Fibroblast of mammary gland (primary cell): ENCODE measurements at places on chromosomes 2 and 18.

- no peak for DNase-seq
Observed at GRCh38 chr2:41294331-41294730, 753.5 kb upstream of the PKDCC start.

DNA sequence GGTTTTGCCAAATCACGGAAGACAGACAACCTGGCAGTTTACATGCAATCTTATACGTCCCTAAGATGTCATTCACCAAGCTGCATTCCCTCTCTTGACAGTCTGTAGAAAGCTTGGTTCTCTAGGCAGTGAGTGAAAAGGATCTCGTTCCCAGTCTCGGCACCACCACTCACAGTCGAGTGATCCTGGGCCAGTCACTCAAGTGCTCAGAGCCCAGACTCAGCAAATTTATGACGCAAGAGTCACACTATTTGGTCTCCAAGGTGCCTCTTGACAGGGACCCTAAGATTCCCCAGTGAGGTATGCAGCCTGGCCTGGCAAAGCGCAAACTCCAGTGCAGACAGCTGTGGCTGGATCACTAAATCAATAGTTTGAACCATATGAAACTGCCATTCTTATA, 77.9 kb downstream of the EIPR1 start:
- DNase-seq: no peak

DNA sequence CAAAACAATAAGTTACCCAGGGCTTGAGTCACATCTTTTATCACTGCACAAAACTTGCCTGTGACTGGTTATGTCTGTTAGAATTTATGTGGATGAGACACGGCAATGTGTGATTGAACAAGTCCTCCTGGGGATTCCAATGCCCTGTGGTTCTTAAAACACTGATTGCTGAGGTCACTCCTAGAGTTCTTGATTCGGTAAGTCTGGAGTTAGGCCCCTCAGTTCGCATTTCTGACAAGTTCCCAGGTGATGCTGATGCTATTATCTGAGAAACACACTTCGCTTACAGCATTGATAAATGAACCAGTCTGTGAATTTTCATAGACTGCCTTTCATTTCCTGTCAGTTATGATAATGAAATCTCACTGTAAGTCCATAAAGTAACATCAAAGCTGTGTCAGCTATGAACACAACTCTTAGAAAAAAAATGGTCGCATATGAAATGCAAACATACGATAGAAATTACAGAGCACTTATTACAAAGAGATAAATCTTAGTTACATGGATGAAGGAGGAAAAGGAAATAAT, 214.0 kb downstream of the DLGAP1 start:
- no peak for DNase-seq

DNA sequence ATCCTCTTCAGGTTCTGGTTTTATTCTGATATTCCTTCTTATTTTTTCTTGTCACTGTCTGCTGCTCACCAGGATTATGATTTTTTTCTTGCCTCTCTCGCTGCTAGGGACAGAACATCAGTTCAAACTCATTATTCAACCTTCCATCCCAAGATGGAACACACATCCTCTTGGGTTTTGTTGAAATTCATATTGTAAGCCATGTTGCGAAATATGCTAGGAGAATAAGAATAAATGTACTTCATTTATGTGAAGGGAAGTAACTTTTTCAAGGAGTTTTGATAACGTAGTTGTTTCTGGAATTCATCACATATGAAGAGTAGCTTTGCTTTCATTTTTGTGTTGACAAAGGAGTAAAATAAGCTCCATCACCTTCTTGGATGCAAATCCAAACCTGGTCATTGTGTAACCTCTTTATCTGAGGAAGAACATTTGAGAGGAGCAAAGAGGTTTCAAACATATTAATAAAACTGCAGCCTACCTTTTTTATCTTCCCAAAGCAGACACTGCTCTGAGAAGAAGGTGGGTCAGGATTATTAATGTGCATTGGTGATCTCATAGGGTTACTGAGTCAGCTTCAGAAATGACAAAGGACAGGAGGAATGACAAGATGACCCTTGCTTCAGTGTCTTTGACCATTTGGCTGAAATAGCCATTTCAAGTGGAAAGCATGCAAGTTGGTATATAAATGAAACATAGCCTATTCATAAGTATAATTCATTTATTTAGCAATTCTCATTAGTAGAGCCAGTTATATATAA, 280.0 kb downstream of the GULP1 start:
- DNase-seq: no peak

GRCh38 chr2:216776066-216776850, 80.9 kb upstream of the IGFBP5 start:
- no peak for DNase-seq

- peak; percentile 28 for DNase-seq
Observed at GRCh38 chr2:24617424-24617823, 126.4 kb downstream of the NCOA1 start.

DNA sequence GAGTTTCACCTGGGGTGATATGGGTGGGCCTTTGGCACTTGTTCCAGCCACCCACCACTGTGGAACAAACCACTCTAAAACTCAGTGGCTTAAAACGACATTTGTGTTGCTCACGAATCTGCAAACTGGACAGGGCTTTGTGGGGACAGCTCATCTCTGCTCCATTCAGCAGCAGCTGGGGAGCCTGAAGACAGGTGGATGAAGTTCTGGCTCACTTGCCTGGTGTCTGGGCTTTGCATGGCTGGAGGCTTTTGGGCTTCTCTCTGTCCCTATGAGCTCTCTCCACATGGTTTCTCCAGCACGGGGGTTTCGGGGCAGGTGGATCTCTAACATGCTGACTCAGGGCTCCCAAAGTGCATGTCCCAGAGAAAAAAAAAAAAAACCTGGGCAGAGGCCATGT, 93.0 kb upstream of the GLI2 start:
- no peak for DNase-seq

- no peak for DNase-seq
Observed at GRCh38 chr2:63598981-63599380, 10.2 kb downstream of the MDH1 start.

GRCh38 chr2:174753038-174753633, 11.1 kb downstream of the CHRNA1 start:
- DNase-seq: no peak

GRCh38 chr2:30282081-30282480, 50.7 kb downstream of the LBH start:
- DNase-seq: no peak

- no peak for DNase-seq
Observed at GRCh38 chr2:51454177-51454576, 422.2 kb upstream of the NRXN1 start.

DNA sequence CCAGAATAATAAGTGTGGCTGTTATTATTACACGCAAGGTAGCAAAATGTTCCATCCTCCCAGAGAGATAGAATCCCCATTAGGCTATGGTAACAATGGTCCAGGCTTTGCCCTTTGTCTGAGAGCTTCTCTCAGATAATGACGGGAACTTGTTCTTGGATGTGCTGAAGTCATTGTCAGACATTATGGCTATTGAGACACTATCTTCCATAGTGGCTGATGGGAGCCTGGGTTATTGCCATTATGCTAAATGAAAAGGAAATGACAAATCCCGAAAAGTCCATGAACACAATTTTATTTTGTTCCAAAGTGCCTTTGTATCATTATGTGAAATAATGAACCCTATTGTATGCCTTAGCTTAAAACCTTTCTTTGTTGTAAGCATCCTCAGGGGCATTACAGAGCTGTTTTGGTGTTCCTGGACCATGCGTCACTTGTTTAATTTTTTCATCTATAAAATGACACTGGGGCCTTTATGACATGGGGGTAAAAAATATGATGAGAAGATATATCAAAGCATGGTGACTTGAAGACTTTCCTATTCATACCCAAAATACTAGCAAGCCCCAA, 218.5 kb downstream of the KCNS3 start:
- no peak for DNase-seq

DNA sequence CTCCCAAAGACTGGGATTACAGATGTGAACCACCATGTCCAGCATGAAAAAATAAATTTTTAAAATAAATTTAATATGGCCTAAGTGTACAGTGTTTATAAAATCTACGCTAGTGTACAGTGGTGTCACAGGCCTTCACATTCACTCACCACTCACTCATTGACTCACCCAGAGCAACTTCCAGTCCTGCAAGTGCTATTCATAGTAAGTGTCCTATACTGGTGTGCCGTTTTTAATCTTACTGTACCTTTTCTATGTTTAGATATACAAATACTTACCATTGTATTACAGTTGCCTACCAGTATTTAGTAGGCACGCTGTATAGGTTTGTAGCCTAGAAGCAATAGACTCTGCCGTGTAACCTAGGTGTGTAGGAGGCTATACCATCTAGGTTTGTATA, 291.6 kb upstream of the STON1 start:
- no peak for DNase-seq

- peak; percentile 5 for DNase-seq
Observed at GRCh38 chr2:163253621-163254285, 415.2 kb upstream of the KCNH7 start.

DNA sequence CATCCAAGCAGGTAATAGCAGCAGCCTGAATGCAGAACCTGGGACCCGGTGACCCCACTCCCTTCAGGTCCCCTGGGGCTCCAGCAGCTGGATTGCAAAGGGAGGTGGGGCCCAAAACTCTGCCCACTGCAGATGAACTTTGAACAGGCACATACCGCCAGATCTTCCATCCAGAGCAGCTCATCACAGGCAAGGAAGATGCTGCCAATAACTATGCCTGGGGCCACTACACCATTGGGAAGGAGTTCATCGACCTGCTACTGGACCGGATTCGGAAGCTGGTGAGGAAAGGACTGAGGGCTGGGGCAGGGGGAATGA, 9.2 kb upstream of the DNAJB2 start:
- no peak for DNase-seq

- no peak for DNase-seq
Observed at GRCh38 chr2:99786636-99787390, 297.0 kb upstream of the REV1 start.

DNA sequence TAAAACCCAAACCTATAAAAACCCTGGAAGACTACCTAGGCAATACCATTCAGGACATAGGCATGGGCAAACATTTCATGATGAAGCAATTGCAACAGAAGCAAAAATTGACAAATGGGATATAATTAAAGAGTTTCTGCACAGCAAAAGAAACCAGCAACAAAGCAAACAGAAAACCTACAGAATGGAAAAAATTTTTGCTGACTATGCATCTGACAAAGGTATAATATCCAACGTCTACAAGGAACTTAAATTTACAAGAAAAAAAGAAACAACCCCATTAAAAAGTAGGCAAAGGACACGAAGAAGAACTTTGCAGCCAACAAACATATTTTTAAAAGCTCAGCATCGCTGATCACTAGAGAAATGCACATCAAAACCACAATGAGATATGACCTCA, 28.8 kb downstream of the ZBTB14 start:
- DNase-seq: no peak

DNA sequence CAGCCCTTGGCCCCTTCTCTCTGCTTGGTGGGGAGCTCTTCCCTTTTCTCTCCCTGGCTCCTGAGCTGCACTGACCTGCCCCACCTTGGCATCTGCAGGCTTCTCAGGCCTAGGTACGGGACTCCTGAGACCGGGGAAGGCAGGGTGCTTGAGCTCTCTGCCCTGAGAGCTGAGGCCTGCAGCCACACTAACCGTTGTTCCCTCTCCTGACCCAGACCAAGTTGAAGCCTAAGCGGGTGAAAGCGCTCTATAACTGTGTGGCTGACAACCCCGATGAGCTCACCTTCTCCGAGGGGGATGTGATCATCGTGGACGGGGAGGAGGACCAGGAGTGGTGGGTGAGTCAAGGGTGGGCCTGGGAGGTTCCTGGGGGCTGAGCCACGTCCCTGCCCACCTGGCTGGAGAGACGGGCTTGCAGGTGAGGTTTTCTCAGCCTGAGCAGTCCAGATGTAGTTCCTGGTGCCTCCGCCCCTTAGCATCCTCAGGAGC, 22.2 kb downstream of the ITGB1BP1 start:
- DNase-seq: no peak

GRCh38 chr2:1854729-1855547, 110.6 kb upstream of the PXDN start:
- DNase-seq: peak; percentile 28

DNA sequence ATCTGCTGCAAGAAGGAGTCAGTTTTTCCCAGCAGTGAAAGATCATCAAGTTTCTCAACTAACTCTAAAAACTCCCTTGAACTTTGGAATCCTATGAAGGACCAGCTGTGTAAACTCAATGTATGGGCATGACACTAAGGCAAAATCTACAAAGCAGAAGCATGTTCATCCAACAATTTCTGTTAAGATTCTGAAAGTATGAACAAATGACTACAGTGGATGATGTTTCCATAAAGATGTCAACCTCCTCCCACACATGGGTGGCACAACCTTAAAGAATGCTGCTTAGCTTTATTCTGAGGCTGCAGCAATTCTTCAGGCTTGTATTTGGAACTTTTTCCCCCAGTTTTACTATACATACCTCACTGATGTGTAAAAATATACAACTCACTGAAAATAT, 47.2 kb downstream of the WDR33 start:
- peak; percentile 30 for DNase-seq

- DNase-seq: peak; percentile 42
Observed at GRCh38 chr2:19769513-19769912, 132.3 kb downstream of the TTC32 start.

GRCh38 chr2:45254025-45254424, 244.8 kb upstream of the SIX2 start:
- DNase-seq: no peak

DNA sequence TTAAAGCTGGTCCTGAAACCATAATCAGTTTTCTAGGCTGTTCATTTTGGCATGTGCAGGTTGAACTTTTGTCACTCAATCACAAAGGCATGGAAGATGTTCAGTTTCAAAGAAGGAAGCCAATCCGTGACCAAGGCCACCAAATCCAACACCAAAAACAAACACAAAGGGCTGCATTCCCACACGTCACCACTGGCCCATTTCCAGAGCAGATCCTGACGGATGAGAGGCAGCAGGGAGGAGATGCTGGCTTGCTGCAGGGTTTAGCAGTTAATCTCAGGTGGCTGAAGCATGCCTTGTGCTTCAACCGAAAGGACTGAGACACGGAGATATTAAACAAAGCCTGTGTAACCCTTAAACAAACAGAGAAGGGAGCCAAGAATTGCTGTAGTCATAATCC, 191.9 kb upstream of the CTAGE1 start:
- peak; percentile 33 for DNase-seq

DNA sequence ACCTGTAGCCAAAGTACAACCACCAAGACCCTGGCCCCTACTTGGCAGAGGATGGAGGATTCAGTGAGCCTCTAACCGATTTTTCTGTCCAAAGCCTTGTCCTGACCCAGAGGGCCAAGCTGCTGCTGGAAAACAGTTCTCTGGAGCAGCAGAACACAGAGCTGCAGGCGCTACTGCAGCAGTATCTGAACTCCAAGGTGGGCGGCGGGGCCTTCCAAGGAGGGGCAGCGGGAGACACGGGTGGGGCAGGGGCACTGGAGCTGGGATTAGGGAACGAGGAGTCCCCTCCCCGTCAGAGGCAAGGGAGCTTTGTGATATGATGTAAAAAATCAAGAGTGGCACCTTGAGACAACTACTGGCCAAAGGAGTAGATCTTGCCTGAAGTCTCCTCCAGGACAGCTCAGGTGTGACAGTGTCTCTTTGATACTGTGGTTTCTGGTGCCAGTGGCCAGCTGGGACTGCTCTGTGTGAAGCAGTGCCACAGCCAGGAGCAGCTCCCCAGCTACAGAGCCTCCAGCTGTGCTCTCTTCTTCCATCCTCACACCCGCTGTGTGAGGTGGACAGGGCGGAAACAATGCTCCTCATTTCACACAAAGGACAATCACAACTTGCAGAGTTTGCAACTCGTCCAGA, 22.8 kb downstream of the OTOF start:
- DNase-seq: no peak

- peak; percentile 44 for DNase-seq
Observed at GRCh38 chr2:230053753-230054478, 14.8 kb downstream of the SLC16A14 start.

GRCh38 chr2:165815299-165816141, 21.5 kb upstream of the GALNT3 start:
- DNase-seq: no peak
